ENCODE measurements at places on chromosomes 2 and 18.

DNA sequence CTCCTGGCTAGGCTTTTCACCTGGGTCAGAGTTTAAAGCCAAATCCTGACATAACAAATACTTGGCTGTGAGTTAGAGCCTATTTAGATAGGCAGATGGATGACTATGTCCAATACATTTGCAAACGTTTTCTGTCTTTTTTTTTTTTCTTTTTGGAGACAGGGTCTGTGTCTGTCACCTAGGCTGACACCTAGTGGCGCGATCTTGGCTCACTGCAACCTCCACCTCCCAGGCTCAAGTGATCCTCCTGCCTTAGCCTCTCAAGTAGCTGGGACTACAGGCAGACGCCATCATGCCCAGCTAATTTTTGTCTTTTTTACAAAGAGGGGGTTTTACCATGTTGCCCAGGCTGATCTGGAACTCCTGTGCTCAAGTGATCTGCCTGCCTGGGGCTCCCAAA lies 124.8 kb downstream of the DYM start:
- no peak for DNase-seq

DNA sequence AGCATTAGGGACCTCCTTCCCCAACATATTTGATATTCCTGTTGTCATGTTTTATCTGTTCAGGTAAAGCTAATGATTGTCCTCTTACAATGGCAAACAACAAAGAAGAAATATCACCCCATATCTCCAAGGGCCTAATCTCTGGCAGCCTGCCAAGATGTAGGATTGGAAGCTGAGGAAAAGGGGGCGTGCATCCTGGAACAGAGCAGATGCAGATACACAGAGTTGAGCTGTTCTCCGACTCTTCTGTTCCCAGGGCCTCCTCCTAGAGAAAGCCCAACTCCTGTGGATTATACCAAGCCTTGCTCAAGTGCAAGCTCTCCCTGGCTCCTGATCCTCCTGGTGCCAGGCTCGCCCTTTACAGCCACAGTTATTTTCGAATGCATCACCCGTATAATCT lies 35.2 kb upstream of the CD207 start:
- no peak for DNase-seq

DNA sequence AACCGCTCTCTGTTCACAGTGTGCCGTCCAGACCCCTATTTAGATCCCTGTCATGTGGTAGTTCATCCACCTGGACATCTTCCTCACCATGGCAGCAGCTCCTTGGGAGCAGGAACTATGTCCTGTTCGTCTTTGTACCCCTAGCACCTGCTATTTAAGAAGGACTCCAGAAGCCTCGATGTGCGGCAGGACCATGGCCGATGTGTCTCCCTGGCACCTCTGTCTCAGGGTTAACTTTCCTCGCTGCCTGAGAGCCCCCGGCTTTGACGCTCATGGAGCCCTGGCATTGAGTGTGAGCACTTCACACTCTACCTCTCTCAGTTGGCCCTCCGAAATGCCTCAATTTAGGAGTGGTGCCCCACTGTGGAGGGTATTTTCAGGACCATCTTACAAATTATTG lies 152.0 kb downstream of the FAM210A start:
- no peak for DNase-seq

DNA sequence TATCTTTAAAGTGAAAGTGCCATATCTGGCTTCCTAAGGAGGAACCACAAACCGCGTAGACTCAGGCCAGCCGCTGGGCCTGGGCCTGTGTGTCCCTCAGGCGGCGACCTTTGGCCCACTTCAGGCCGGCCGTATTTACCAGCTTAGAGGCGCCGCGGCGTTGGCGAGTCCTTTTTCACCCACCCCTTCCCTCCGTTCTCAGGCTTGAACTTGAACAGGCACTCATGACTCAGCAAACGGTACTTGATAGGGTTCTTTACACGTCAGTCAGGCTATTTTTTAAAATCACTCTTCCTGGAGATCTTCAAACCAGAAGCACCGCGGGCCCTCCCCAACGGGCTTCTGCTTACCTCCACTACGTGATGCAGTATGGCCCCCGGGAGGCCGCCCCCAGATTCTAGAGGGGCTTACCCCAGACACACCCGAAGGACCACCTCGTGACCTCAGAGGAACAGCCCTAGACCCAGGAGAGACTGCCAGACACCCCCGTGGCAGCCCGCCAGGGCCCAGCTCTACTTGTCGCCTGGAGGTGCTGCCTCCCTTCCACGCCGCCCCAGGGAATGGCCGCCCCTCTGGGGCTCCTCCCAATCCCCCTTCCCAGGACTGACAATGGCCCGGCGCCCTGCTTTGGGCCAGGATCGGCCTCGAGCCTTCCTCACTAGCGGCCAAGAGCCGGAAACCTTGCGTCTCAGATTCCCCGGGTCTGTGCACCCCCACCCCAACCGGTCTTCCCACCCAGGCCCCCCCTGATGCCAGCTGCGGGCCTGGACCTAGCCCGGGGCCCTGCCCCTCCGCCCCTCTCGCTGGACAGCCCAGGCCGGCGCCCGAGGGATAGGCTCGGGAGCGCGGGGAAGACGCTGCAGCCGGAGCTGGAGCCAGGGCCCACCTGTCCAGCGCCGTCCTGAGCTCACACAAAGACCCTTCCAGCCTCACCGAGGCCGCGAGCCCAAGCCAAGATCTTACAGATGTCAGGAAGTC lies 33.8 kb upstream of the IMPA2 start:
- DNase-seq = no peak
